ENCODE measurements at places on chromosomes 7 and 10.

DNA sequence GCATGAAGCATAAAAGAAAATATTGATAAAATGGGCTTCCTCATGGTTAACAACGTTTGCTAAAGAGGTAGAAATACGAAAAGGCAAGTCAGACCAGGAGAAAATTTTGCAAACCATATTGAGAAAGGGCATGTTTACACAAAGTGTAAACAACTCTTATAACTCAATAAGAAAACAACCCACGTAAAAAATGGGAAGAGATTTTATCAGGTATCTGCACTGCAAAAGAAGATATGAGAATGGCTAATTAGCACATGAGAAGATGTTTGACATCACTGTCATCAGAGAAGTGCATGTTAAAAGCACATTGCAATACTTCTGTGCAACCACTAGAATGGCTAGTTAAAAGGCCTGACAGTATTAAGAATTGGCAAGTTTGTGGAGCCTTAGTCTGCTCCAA is 99.5 kb downstream of the VPS50 start:
- DNase-seq, result no peak

DNA sequence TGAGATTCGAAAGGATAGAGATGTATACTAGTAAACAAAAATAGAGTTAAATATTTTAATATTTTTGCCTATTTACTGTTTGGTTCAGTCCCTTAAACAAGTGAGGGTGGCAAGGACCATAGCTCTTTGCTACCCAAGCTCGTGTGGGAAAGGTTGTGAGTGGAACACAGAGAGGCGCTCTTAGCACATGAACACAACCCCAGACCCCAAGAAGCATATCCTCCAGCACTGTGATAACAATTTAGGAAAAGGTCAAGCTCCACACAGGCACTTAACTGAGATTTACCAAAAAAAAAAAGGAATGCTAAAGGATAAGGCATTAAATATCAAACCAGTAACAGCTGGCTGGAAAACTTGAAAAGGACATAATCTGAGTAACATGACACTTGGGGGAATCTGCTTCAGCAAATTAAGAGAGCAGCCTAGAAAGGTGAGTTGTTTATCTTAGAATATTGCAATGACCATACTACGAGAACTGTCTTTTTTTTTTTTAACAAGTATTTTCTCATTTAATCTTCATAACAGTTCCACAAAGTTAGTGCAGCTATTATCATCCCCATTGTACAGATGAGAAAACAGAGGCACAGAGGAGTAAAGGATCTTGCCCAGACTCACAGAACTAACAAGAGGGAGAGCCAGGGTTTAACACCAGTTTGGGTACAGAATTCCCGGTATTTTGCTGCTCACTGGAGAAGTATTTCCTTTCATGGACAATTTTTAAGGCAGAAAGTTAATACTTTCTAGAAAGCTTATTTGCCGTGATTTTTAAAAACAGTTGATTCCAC is 303.5 kb upstream of the AOAH start:
- no peak for DNase-seq

DNA sequence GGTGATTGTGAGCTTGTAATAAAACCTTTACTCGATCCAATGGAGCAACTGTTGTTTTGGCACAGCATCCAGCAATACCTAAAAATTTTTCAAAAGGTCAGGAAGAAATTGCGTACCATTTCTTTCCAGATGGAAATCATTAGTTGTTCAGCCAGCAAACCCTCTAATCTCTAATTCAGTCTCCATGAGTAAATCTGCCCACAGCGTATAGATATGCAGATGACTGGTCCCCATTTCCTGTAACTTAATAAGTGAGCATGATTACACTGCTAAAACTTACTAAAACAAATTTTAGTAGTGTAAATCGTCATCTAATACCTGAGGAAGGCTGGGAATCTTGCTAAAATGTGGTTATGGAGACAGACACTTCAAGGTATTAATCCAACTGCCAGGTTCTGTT is 10.6 kb downstream of the SLC25A16 start:
- DNase-seq, result no peak

GRCh38 chr10:15813415-15813814 is 46.9 kb downstream of the MINDY3 start:
- DNase-seq, result no peak

DNA sequence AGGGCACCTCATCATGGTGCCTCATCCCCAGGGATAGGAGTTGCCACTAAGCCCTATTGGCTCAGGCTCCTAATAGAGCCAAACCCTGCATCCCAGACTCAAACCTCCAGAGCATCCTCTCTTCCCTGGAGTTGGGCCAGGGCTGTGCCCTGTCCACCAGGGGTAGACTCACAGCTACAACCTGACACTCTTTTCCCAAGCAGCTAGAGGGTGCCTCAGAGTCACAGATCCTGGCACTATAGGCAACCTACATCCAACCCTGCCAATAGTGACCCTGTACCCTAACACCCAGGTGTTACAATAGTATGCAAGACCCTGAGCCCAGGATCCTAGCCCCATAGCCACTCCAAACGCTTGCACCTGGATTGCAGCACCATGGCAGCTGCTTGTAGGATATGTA is 64.0 kb upstream of the PLA2G12B start:
- no peak for DNase-seq

- DNase-seq, result no peak
Observed at GRCh38 chr10:43979551-43979950, 330.9 kb upstream of the ZNF32 start.

GRCh38 chr7:14622559-14622958 is 280.0 kb downstream of the DGKB start:
- DNase-seq, result no peak

DNA sequence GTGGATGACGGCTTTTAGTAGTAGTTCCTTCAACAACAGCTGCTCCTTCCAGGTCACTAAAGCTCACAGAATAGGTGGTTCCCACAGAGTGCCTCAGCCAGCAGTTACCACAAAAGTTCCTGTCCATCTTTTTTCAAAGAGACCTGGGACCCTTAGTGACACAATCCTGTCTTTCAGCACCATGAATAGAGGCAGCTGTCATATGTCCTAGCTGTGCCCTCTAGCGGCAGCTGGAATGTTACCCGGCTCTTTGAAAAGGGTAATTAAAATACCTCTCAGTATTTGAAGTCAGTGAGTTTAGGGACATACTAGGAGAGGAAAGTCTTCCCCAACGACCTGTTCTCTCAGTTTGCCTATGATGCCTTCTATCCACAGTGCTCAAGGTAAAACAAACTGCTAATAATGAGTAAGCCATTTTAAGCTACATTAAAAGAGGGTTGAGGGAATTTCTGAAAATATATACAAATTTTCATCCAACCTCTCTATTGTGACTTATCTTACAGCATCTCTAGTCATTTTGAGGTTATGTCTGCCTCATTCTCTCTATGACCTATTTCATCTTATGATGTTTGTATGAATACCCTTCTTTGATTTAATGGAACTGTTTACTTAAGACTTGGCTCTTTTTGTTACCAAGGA is 290.8 kb downstream of the NXPH1 start:
- DNase-seq, result no peak

DNA sequence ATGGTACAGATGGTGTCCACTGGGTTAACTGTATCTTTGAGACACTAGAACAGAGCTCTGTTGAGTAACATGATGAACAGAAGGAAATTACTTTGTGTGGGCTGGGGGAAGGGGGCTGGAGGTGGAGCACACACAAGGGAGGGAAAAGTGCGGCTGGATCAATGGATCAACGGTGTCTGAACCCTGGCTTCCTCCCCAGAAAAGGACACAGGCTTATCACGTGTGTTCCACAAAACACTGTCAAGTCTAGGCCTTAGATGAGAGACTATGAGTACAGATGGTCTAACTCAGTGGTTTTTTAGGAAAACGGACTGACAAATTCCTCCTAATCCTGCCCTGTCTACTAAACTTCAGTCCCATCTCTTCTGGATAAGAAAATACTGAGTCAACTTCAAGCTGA is 27.8 kb downstream of the HSPB1 start:
- no peak for DNase-seq

- DNase-seq, result no peak
Observed at GRCh38 chr7:141072548-141073172, 1.2 kb upstream of the TMEM178B start.

GRCh38 chr10:49090696-49091380 is 24.5 kb downstream of the VSTM4 start:
- no peak for DNase-seq

GRCh38 chr7:124701955-124702354 is 63.6 kb downstream of the GPR37 start:
- no peak for DNase-seq

GRCh38 chr10:79299397-79300241 is 47.6 kb upstream of the PPIF start:
- DNase-seq, result no peak

DNA sequence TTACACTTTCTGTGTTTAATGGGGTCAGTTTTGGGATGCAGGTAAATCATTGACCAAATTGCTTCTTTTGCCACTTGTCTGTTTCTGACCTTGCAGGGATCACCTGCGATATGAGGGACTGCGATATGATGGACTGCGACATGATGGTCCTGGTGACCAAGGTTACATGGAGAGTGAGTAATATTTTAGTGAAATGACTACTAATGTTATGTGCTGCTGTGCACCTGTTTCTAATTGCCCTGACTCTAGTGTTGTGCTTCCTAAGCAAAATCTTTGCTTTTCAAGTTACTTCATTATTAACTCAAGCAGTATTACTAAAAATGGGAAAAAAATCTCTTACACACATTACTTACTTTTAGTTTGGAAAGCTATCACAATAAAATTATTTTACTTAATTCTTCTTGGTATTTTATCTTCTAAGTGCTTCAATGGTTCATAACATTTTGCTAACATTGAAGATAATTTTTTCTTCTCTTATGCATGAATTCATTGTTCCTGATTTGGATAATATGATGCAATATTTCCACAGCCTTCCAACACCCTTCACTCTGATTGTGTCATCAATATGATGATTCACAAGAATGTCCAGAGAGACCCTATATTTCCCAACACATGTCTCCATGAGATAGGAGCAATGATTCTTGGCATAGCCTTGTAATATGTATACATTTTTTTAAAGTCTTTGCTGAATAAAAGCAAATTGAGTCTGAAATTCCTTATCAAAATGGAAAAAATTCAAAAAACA is 306.2 kb upstream of the AKR1E2 start:
- no peak for DNase-seq

- DNase-seq, result no peak
Observed at GRCh38 chr10:132417957-132418441, 21.0 kb downstream of the PWWP2B start.

DNA sequence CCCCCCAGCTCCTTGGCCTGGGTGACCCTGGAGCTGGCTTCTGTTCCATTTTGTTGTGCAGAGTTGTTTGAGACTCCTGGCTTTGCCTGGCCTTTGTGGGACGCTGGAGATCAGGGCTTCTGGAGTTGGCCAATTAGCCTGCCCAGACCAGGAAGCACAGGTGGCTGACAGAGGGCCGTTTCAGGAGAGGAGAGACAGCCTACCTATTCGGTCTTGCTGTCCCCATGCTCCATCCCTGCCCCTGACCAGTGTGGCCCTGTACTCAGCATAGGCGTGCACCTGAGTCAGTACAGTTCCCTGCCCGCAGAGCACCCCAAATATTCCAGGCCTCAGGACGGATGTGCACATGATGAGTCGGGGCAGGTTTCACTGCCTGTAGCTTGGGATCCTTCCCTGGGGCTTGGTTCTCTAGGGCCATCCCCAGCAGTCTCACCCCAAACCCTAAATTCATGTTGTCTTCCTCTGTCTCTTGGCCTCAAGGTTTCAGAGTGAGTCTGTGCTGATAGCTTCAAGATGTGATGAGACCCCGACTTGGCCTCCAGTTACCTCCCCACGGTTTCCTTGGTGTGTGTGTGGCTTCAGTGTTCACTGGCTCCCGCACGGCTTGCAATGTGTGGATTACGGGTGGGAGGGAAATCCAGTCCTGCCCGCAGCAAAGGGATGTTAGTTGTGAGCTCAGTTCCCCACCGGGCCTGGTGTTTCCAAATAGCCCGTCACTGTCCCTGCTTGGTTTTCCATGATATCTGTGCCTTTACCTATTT is 44.7 kb downstream of the HTRA1 start:
- DNase-seq, result no peak

GRCh38 chr10:112844681-112845544 is 105.1 kb upstream of the TCF7L2 start:
- no peak for DNase-seq

- no peak for DNase-seq
Observed at GRCh38 chr10:110425684-110426293, 71.9 kb upstream of the DUSP5 start.

DNA sequence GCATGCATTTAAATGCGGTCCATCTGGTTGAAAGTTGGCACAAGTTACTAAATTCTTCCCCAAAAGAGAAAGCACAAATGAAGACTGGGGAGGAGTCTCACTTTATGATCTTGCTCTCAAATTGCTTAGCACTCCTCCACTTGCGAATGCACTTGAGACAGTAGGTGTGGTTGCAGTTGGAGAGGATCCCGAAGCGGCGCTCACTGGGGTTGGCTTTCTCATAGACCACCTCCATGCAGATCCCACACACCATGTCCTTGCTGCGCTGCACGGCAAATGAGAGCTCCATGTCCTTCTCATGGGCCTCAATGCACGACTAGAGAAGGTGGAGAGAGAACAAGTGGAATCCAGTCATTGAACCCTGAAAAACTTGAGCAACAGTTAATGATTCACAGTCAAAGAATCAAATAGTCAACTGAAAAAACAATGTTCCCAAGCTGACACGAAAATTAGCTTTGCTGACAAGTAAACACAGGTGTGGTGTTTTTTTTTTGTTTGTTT is 22.7 kb downstream of the MKRN1 start:
- DNase-seq, result no peak

GRCh38 chr10:130357226-130357625 is 221.0 kb downstream of the GLRX3 start:
- no peak for DNase-seq

GRCh38 chr7:5500056-5500776 is 76.6 kb upstream of the TNRC18 start:
- no peak for DNase-seq

DNA sequence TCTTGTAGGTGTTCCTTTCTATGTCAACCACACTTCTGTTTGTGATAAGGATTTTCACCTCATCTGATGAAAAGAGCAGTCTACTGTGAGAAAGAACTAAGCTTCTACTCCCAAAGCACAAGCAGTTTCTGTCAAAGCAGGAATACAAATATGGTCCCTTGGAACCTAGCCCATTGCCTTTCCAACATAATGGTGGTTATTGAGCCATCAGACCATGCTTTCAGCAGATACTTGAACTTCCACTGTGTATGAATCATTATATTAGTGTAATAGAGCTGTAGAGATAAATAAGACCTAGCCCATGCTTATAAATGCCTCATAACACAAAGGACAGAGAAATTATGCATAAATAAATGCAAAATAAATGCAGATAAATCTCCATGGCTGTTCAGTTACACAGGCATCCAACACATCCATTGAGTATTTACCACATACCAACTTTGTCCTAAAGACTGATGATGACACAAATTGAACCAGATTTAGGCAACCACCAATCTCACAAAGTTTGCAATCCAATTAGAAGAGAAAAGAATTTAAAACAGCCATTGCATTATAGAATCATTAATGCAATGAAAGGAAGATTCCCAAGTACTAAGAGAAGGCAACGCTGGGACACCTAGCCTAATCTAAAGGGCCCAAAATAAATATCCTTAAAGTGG is 729.4 kb upstream of the C7orf33 start:
- no peak for DNase-seq

DNA sequence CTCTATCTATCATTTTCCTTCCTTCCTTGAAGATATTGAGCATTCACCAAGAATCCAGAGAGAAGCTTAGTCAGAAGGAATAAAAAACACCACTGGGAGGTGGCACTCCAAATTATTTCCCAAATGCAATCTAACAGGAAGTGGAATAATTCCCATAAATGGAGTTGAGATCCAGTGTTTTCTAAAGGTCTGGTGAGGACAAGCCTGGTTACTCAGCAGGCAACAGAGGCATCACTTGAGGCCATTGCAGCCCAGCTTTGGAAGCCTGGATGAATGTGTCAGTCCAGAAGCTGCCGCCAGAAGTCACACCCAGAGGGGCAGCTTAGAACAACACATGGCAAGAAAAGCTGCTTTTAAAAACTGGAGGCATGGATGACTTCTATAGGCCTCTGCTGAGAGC is 288.9 kb upstream of the KLF6 start:
- no peak for DNase-seq
